ENCODE measurements at places on chromosomes 12 and 14.

DNA sequence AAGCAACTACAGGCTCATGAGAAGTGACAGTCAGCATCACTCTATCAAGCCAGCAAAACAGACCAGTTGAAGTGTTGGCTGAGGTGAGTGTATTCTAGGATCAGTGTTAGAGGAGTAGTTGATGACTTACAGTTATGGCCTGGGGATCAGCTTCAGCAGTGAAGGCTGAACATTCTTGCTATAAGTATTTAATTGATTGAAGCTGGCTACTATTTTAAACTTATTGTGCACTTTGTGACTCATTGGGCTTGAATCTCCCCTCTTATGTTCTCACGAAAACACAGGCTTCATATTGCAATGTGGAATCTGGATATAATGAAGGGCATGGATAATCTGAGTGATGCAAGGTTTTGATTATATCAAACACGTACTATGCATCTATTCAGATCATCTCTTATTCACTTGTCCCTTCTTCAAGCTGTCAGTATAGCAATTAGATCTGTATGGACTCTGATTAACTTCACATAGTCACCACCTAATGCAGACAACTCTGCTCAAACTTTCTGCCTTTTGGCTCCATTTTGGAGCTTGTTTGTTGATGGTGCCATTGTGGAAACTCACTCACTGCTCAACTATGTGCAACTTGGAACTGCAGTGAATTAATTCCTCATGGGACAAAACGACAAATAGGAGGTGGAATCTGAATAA, 309.2 kb downstream of the SLC16A7 start:
- no peak for DNase-seq

DNA sequence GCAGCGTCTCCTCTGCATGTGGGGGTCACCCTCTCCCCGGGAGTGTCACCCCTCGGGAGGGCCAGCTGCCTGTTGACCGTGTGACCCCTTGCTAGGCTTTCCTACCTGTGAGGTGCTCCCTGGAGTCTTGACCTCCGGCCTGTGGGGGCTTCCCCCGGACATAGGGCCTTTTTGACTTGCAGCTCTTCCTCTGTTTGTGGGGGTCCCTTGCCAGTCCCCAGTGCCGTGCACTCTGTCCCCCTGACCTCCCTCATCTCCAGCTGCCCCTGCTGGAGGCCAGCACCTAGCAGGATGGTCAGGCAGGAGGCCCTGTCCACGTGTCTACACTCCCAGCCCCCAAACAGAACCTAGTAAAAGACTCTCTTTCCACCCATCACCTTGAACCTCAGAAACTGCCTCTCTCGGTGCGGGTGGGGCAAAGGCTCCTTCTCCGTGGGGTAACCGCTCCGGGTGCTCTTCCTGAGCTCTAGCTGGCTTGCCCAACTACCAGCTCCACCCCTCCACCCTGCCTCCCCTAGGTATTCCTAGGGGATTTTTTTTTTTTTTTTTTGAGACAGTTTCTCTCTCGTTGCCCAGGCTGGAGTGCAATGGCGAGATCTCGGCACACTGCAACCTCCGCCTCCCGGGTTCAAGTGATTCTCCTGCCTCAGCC, 810 bp downstream of the AACS start:
- DNase-seq = no peak

GRCh38 chr14:89489761-89490437, 72.9 kb upstream of the FOXN3 start:
- DNase-seq = no peak

- DNase-seq = no peak
Observed at GRCh38 chr12:37666069-37666781, 650.3 kb upstream of the ALG10B start.

- DNase-seq = no peak
Observed at GRCh38 chr12:82325540-82326336, 32.4 kb downstream of the CCDC59 start.

GRCh38 chr12:130335517-130336392, 1.9 kb upstream of the PIWIL1 start:
- DNase-seq = peak; percentile 4

- DNase-seq = no peak
Observed at GRCh38 chr12:101115326-101115725, 94.7 kb downstream of the SLC5A8 start.

Data from NCI-H1930 (cell line).